ENCODE measurements at places on chromosomes 3 and 15.
A peak's percentile ranks its signal among the peaks of the same experiment; 100 is the strongest.

GRCh38 chr3:46276497-46277099 lies 34.3 kb downstream of the CCR3 start:
- peak; percentile 85 for DNase-seq

DNA sequence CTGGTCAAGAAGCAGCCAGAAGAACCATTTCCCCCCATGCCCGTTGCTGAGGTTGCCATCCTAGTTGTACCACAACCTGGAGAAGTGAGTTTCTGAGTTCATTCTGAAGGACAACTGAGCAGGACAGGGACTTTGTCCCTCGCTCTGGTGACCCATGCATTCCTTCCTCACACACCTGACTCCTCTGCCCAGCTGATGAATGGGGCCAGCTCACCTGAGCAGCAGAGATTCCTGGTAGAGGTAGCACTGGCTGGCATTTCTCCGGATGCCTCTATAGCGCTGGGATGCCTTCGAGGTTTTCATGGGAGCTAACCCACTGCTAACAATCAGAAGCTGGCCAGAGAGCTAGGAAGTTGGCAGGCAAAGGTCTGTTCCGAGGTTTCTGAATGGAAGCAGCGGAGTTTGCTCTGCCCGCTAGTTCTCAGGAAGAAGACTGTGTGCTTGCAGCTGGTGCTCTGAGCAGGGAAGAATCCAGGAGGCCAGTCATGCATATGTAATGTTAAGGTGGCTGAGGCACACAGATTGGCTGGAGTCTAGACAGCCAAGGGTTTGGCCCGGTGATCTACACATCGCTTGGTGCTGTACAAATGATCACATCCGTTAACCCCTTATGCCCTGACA lies at the start of gene TMC3:
Gene TMC3, minus strand, starts transcription at position 439 of the 621 bp plus-strand sequence. Its CDS starts 136 bp downstream, at position 303.
- DNase-seq: no peak

- DNase-seq: no peak
Observed at GRCh38 chr15:57298204-57298603, 78.1 kb upstream of the CGNL1 start.

- no peak for DNase-seq
Observed at GRCh38 chr3:156655819-156656550, 18.4 kb upstream of the TIPARP start.

GRCh38 chr3:57046101-57046765 lies 14.2 kb upstream of the SPATA12 start:
- DNase-seq: no peak

GRCh38 chr3:85148036-85148435 lies 189.2 kb downstream of the CADM2 start:
- DNase-seq: no peak

- DNase-seq: no peak
Observed at GRCh38 chr15:54519577-54519976, 541.3 kb downstream of the UNC13C start.

GRCh38 chr3:124557433-124558232 lies 172.6 kb upstream of the UMPS start:
- DNase-seq: no peak

- no peak for DNase-seq
Observed at GRCh38 chr3:70272798-70273197, 39.6 kb downstream of the MDFIC2 start.

- no peak for DNase-seq
Observed at GRCh38 chr15:69893863-69894262, 203.9 kb downstream of the TLE3 start.

- no peak for DNase-seq
Observed at GRCh38 chr3:27089645-27090044, 279.5 kb downstream of the NEK10 start.

GRCh38 chr3:154690413-154690812 lies 260.4 kb upstream of the GPR149 start:
- DNase-seq: no peak

- no peak for DNase-seq
Observed at GRCh38 chr3:5485427-5485826, 297.9 kb downstream of the EDEM1 start.

DNA sequence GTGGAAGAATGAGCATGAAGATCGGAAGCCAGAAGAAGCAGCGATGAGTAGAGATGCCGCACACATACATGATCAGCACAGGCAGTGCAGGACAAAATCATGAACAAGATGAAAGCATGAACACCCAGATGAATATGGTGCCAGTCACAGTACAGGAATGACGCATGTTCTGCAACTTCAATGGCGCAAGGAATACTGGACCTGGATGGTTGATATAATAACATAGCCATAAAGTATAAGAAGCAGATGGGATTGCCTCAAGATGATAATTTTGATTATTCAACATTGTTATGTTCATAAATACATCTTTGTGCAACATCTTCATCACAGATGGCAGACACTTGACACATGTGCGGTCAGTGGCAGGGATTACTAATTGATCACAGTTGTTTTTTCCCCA lies 59.7 kb upstream of the SLCO3A1 start:
- no peak for DNase-seq

DNA sequence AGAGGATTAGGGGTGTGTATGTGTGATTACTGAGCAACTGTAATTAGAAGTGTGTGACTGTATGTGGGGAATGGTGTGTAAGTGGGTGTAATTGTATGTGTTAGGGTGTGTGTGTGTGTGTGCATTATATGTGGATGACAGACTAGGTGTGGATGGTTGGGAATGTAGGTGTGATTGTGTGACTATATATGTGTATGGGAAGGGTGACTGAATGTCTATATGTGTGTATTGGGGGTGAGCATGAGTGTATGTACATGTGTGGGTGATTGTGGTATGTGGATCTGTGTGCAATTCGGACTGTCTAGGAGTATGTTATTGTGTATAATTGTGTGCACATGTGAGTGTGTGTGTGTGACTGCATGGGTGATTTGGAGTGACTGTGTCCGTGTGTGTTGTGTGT lies 43.2 kb upstream of the SMAD6 start:
- no peak for DNase-seq

GRCh38 chr3:110343945-110344344 lies 727.7 kb upstream of the NECTIN3 start:
- DNase-seq: no peak

DNA sequence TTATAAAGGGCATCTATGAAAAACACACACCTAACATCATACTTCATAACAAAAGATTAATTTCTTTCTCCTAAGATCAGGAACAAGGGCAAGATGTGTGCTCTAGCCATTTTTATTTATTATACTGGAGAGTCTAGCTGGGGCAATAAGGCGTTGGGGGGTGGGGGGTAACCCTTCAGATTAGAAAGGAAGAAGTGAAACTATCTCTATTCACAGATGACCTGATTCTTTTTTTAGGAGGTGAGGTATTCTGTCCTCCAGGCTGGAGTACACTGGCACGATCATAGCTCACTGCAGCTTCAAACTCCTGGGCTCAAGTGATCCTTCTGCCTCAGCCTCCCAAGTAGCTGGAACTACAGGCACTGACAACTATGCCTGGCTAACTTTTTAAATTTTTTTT lies 89.5 kb upstream of the MANF start:
- DNase-seq: no peak

GRCh38 chr3:16825617-16826204 lies 59.0 kb upstream of the PLCL2 start:
- DNase-seq: no peak

- no peak for DNase-seq
Observed at GRCh38 chr3:153051427-153052095, 110.5 kb upstream of the RAP2B start.

- DNase-seq: no peak
Observed at GRCh38 chr15:37791693-37792092, 142.7 kb upstream of the TMCO5A start.

GRCh38 chr3:3951071-3951470 lies 151.8 kb downstream of the LRRN1 start:
- DNase-seq: no peak

- DNase-seq: no peak
Observed at GRCh38 chr3:127959873-127960272, 44.8 kb downstream of the KBTBD12 start.

GRCh38 chr15:57284535-57284934 lies 91.8 kb upstream of the CGNL1 start:
- no peak for DNase-seq

DNA sequence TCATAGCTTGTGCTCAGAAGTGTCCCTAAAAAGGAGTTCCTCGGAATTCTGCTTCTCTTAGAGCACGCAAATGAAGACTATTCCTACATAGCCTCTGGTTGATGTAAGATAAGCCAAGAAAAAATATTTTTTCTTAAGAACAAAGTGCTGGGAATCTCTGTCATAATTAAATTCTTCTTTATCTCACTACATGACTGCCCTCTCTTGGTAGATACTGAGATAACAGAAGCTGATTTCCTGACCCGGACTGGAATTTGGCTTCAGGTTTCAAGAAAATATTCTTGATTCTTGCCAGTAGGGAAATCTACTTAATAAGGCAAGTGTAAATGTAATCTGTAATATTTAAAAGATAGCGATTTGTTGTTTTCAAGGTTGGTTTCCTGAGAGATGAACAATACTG lies 31.3 kb upstream of the SETMAR start:
- DNase-seq: no peak

- DNase-seq: no peak
Observed at GRCh38 chr15:66254089-66254950, 770 bp upstream of the MEGF11 start.

DNA sequence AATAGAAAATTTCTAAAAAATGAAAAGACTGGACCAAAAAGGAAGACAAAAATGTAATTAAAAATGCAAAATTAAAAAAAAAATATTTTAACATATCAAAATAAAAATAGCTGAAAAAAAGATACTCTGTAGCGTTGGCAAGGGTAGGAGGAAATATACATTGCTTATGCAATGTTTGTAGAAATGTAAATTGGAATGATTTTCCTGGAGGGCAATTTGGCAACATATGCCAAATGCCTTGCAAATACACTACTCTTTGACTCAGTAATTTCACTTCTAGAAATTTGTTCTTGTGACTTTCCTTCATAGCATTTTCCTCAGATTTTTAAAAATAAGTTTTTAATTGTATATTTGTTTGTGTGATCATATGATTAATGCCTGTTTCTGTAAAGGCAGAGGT lies 296.6 kb downstream of the ZNF621 start:
- no peak for DNase-seq

GRCh38 chr3:1103525-1103924 lies 10.7 kb downstream of the CNTN6 start:
- DNase-seq: no peak

GRCh38 chr3:52216585-52217408 lies 8.6 kb downstream of the TLR9 start:
- peak; percentile 89 for DNase-seq

- no peak for DNase-seq
Observed at GRCh38 chr3:7813365-7813764, 688.3 kb upstream of the LMCD1 start.

GRCh38 chr3:35707904-35708303 lies 68.6 kb downstream of the ARPP21 start:
- no peak for DNase-seq
